ENCODE measurements at places on chromosomes 12 and 14.

DNA sequence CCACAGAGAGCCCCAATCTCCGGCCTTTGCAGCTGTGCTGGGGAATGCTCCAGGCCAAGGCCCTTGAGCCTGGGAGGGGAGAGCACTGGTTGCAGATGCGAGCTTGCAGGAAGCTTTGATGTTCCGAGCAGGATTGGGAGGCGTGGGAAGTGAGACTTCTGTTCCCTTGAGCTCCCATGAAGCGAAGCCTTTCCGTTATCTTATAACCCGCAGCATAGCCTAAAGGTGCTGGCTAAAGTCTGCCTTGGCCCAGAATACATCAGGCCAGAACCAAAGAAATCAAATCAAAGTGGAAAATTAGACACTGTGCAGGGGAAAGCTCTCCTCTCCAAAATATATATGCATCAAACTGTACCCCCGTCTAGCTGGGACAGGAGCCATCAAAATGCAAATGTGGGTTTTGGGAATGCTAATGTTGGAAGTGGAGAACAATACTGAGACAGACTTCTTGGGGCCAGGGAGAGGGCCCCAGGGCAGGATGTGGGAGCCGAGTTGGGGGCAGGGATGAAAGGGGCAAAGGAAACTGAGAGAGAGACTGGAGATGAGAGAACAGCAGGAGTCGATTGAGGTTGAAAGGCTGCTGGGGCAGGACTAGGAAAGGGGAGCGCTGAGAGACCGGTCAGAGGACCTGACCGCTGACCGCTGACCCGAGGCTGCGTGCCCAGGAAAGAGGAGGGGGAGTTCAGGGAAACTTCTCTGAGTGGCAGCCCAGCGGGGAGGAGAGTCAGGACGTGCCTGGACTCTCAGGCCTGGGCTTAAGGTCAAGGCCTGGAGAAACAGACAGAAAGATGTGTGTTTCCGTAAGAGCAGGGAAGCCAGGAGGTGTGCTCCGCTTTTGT is 152.2 kb upstream of the PARP11 start:
- peak; percentile 43 for DNase-seq

- DNase-seq: no peak
Observed at GRCh38 chr14:77190977-77191376, 9.4 kb downstream of the TMEM63C start.

- DNase-seq: no peak
Observed at GRCh38 chr14:29643433-29644211, 284.0 kb downstream of the PRKD1 start.

DNA sequence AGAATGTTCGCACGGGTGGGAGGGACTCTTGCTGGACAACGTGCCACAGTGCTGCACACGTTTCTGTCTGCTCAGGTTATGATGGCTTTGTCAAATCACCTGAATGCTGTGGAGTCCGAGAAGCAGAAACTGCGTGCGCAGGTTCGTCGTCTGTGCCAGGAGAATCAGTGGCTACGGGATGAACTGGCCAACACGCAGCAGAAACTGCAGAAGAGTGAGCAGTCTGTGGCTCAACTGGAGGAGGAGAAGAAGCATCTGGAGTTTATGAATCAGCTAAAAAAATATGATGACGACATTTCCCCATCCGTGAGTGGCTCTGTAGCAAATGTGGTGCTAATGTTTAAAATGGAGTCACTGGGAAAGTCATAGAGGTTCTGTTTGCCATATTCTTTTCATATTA is 28.5 kb downstream of the KLC1 start:
- no peak for DNase-seq

DNA sequence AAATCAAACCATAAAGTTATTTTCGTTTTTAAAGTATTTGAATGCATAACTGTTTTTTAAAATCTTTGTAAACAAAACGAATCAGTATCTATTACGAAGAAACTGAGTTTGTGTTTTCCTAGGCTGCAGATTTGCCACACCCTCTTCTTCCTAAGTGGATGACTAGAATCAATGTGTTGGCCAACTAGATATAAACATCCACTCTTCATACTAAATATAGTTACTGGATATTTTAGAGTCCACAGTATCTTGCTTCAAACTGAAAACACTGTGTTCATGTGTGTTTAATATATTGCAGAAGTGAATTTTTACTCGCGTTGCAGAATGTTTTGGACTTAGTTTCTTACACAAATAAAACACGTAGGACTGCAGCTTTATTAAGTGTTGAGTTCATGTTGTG is 63.2 kb downstream of the KLHL28 start:
- DNase-seq: no peak

DNA sequence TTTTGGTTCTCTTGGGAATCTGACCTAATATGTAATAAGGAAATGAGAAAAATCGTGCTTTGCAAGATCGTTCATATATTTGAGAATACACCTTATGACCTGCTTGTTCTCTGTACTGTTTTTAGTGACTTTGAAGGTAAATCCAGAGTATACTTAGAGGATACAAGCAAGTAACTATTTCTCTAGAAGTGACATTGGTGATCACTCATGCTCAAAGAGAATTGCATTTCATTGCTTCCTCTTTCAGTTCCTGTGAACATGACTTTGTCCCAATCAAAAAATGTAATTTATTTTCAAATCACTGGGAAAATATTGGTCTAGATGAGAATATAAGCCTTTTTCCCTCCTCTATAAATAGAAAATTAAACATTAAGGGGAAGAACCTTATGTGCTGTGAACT is 2.7 kb downstream of the KTN1 start:
- DNase-seq: no peak

DNA sequence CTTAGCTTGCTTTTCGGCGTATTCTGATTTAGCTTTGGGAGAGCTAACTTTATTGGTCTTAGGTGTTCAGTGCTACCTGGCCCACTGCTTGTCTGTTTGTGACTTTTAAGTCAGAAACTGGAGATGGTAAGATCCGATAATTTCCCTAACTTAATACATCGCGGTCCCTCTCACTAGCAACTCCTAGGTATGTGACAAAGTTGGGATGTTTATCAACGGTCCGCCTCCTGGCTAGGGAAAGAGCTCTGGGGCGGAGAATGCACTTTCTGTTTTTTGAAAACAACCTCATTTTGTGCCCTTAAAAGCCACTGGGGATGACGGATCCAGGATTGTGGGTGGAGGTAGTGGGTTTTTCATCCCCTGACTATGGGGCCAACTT is 1.2 kb downstream of the CDKN1B start:
- no peak for DNase-seq

DNA sequence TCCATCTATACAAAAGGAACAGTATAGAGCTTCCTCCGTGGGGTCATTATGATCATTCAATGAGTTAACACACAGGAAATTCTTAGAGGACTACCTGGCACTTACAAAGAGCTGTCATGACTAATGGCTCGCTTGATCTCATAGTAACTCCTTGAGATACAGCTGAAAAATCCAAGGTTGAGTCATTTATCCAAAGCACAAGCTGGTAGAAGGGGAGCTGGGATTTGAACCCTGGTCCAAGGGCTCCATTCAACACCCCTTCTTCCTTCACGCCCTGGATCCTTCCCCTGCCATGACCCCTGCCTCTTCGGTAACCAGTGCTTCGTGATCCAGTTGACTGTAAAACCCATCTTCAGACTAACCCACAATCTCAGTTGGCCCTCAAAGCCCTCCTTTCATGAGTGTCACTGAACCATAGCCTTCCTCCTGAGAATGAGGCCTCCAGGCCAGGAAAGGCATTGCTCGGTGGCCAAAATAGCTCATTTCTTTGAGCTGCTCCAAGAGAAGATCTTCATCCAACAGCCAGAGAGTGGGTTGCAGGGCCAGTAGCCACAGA is 7.8 kb downstream of the ZFP36L1 start:
- peak; percentile 54 for DNase-seq

GRCh38 chr12:64065881-64066451 is 156.1 kb downstream of the KICS2 start:
- no peak for DNase-seq

- no peak for DNase-seq
Observed at GRCh38 chr12:120072472-120073249, 43.9 kb downstream of the RAB35 start.

- no peak for DNase-seq
Observed at GRCh38 chr12:113005762-113006161, 27.4 kb downstream of the OAS2 start.

DNA sequence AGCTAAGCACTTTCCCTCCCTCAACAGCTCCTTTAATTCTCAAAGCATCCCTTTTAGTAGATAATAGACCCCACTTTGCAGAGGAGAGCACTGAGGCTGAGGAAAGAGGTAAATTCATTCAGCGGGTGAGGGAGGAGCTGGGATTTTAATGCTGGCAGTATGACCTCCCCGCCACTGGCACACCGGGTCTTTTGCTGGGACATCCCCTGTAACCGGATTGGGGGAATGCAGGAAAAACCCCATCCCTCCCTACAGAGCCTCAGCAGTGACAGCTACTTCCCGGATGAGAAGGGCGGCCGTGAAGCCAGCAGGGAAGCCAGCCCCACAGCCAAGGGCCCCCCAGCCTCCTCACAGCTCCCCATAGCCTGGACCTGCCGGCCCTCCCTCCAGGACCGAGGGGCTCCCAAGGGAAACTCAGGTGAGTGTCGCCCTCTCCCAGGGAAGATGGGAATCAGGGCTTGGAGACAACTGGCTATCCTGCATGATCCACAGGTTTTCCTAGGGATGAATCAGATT is 12.1 kb downstream of the ZBTB39 start:
- no peak for DNase-seq

GRCh38 chr14:80475074-80475473 is 263.8 kb upstream of the DIO2 start:
- no peak for DNase-seq

DNA sequence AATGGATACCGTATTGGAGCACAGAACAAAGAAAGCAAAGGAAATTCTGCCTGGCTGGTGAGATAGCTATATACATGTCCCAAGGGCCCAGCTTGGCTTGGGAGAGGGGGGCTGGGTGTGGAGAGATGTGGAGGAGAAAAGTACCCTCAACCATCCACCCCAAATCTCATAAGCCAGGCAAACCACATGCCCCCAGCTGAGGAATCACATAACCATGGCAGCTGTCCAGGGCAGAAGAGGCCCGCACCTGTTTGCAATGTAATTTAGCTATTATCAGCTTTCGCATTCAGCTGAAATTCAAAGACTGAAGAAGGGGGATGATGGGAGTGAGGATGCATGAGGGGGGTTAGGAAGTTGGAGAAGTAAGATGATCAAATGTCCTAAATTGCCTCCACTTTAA is 196.1 kb downstream of the TBX5 start:
- DNase-seq: no peak

GRCh38 chr14:92677087-92677668 is 71.2 kb downstream of the LGMN start:
- no peak for DNase-seq

- DNase-seq: peak; percentile 65
Observed at GRCh38 chr14:102437997-102438915, 71.3 kb downstream of the ANKRD9 start.

GRCh38 chr14:68705741-68706283 is 87.1 kb downstream of the ZFP36L1 start:
- DNase-seq: no peak

DNA sequence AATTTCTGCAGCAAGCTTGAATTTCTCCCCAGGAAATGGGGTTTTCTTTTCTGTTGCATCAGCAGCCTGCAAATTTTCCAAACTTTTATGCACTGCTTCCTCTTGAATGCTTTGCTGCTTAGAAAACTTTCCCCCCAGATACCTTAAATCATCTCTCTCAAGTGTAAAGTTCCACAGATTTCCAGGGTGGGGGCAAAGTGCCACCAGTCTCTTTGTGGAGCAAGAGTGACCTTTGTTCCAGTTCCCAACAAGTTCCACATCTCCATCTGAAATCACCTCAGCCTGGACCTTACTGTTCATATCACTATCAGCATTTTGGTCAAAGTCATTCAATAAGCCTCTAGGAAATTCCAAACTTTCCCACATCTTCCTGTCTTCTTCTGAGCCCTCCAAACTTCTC is 241.6 kb upstream of the TMTC1 start:
- DNase-seq: no peak

- DNase-seq: no peak
Observed at GRCh38 chr12:131321988-131322387, 368.3 kb downstream of the ADGRD1 start.

Measured in foreskin melanocyte (primary cell).